SJCRH30 (cell line): ENCODE measurements at places on chromosomes 1 and 21. TPM values are rescaled to one million over a fixed set of nuclear protein-coding genes. Genes with fewer than 3 reads are reported as not detected.

- no peak overlapping the region for H3K27ac ChIP-seq
- H3K36me3 ChIP-seq = no peaks in the 10 kb centered on the region
- no peak overlapping the region for H3K4me3 ChIP-seq
- H3K4me1 ChIP-seq = no peaks in the 10 kb centered on the region
- DNase-seq = no peak
- no peaks in the 10 kb centered on the region for H3K27me3 ChIP-seq
Observed at GRCh38 chr21:33496345-33496744, 4.8 kb upstream of the DNAJC28 start.

- H3K36me3 ChIP-seq = no peaks in the 10 kb centered on the region
- peaks cover 1% of the 10 kb centered on the region; the same call in 1 of the 2 replicates for H3K4me1 ChIP-seq
- DNase-seq = no peak
- no peak overlapping the region for H3K27ac ChIP-seq
- peaks cover 26% of the 10 kb centered on the region for H3K27me3 ChIP-seq
- H3K4me3 ChIP-seq = no peak overlapping the region
Observed at GRCh38 chr1:24294716-24295371, 24.3 kb upstream of the GRHL3 start.

DNA sequence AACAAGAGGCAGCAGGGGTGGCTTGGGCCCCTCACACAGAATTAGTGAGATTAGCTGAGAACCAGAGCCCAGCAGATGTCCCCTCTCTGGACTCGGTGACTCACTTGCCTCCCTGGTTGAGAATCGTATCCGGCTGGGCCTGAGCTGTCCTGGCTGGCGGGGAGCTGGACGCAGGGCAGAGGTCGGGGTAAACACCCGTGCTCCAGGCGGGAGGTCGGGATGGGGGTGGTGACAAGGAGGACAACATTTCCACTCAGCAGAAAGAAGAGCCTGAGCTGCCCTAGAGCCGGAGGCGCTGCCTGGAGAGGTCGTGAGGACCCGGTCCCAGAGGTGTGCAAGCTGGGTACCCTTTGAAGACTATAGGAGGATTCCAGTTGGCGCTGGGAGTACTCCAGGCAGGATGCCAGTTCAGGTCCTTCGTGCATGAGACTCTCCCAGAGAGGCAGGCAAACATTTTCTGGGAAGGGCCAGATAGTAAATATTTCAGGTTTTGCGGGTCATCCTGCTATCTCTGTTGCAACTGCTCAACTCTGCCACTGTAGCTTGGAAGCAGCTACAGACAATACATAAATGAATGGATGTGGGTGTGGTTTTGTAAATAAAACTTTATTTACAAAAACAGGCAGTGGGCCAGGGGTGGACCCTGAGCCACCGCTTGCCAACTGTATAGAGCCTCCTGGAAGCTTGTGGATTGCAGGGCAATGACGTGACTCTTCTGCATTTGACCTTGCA, 116.8 kb upstream of the WNT4 start:
- no peaks in the 10 kb centered on the region for H3K36me3 ChIP-seq
- H3K4me1 ChIP-seq = peaks cover 20% of the 10 kb centered on the region
- no peak overlapping the region for H3K4me3 ChIP-seq
- H3K27ac ChIP-seq = no peak overlapping the region; the same call in 1 of the 2 replicates
- H3K27me3 ChIP-seq = peaks cover 7% of the 10 kb centered on the region; the same call in 1 of the 2 replicates

DNA sequence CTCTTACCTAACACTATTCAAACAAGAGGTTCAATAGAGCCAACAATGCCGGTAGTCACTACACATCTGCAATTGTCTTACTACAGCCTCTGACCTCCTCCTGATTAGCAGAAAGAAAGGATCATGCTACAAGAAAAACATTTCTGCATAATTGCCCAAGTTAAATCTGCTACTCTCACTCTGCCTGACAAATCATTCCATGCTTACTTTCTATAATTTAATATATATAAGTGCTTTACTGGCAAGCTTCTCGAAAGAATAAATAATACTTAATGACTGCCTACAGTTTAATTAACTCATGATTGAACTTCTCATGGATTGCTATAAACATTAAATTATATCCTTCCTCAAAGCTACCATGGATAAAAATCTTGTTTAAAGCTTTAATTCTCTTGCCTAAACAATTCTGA, 156.0 kb downstream of the SLC45A1 start:
- H3K27ac ChIP-seq = no peak overlapping the region
- peaks cover 2% of the 10 kb centered on the region; the same call in 1 of the 2 replicates for H3K36me3 ChIP-seq
- DNase-seq = peak; percentile 23
- H3K27me3 ChIP-seq = no peaks in the 10 kb centered on the region
- peaks cover 19% of the 10 kb centered on the region for H3K4me1 ChIP-seq

Gene SH2D2A
- 0.30 TPM in 1 of 2 replicates, not detected in the other for total RNA-seq

Gene PCBP3
- total RNA-seq = not detected in 2 replicates
